ENCODE measurements at places on chromosomes 12 and 14.

GRCh38 chr12:10783252-10783651 is 19.2 kb downstream of the TAS2R7 start:
- DNase-seq = no peak

GRCh38 chr12:67370979-67371378 is 101.8 kb downstream of the CAND1 start:
- DNase-seq = no peak

DNA sequence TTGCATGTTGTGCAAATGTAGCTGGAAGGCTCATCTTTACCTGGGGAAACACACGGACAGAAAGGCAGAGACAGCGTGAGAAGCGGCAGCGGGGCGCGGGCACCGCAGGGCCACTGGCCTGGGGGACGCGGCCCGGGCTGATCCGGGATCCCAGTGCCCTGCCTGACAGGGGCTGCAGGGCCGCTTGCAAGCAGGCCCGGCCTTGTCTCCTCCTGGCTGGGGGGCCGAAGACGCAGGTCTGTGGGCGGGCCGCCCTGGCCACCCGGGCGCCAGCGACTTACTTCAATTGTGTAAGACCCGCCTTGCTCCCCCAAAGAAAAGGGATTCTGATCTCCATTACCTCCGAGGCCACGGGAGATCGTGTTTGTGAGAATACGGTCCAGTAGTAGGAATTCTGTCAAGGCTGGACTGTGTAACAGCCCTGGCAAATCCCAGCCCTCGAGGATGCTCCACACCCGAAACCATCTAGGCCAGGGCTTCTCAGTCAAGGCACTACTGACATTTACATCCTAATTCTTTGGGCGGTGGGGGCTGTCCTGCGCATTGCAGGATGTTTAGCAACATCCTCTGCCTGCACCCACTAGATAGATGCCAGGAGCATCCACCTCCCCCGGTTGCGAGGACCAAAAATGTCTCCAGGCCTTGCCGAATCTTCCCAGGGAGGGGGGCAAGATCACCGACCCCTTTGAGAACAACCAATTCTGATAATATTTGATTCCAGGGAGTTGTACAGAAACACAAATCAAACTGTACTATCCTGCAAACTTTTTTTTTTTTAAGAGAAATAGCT is 95.6 kb downstream of the BCL11B start:
- no peak for DNase-seq

GRCh38 chr14:99121319-99121875 is 150.6 kb downstream of the BCL11B start:
- DNase-seq = no peak

- no peak for DNase-seq
Measured at GRCh38 chr12:62854024-62854423, 80.9 kb downstream of the PPM1H start.

DNA sequence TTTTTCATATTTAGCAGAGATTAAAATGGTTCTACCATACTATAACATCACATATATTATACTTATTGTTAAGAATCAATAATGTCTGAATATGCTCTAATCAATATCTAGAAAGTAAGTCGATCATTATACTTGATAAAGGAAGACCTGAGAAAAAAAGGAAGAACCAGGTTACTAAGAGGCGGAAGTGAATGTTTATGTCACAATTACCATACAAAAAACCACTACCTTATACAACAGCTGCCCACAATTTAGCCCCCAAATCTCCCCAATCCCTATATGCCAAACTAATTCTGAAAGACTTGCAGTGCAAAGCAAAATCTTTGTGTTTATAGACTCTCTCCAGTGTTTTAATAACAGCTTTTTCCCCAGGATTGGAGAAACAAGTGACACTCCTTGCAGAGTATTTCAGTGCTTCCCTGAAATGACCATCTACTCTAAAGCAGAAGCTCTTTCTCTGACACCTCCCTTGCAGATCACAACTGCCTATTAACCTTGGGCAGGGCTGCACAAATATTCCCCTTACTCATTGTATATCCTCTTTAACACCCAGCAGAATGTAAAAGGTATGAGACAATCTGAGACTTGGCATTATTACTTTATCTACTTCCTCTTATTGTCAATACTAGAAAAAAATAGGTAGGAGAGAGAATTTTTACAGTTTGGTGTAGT is 12.7 kb upstream of the SLC2A3 start:
- DNase-seq = no peak

DNA sequence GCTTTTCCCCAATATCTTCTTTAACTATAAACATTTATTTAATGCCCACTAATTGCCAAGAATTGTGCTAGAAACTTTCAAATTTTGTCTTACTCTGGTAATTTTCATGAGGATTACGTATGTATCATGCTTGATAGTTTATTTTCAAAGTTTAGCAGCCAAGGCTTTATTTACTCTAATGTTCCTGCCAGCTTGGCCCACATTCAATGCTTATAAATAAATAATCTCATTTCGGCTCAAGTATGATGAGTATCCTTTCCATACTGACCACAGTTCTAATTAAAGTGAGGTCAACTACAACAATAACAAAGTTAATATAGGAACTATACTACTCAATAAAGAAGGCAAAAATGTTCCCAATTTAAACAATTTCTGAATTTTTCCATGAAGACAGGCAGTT is 259.2 kb downstream of the MED13L start:
- DNase-seq = no peak

DNA sequence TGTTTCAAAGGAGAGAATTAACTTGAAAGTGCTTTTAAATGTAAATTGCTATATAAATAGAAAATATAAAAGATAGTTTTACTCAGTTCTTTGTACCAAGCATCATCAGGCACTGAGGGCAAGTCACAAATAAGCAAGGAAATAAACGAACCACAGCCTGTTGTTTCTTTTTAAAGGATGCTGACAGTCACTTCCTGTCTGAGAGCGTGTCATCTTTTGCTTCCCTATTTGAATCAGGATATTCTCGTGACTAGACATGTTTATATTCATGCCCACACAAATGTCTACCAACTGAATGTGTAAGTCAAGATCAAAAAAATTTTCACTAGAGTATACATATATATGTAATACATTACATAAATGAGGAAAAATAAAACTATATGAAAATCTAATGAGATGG is 31.4 kb upstream of the SLC2A13 start:
- no peak for DNase-seq

DNA sequence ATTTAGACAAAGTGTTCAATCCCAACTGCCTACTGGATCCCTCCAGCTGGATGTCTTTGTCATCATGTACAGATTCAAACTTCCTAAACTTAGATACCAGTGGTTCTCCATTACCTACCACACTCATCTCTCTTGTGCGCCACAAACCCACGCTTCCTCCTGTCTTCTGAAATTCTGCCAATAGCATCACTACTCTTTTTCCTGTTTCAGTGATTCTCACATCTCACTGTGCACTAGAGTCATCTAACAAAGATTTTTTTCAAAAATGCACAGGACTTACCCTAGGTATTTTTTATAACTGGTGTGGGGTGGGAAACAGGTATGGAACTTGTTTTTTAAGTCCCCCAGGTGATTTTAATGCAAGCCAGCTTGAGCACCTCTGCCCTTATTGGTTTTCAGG is 5.9 kb downstream of the PSMB5 start:
- DNase-seq = no peak

GRCh38 chr14:76181546-76181945 is 29.8 kb downstream of the GPATCH2L start:
- DNase-seq = no peak

DNA sequence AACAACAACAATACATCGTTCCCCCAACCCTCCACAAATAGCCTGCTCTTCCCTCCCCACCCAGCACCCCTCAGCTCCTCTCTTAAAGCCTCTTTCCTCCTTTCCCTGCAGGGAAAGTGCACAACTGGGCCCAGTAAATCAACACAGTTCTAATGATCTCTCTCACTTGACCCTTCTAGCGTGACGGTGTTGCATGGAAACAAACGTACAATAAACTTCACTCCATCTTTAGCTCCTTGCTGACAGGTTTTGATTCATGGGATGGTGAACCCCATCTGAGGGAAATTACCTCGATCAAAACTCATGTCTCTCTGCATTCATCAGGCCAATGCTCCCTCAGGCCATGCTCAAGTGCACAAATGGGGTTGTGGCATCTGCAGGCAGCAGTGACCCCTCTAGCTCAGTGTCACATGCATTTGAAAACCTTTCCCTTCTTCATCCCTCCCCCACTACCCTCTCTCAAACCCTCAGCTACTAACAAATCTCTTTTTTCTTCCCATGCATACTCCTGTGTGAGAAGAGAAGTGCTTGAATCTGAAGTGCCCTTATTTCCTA is 22.9 kb downstream of the GDF11 start:
- no peak for DNase-seq

DNA sequence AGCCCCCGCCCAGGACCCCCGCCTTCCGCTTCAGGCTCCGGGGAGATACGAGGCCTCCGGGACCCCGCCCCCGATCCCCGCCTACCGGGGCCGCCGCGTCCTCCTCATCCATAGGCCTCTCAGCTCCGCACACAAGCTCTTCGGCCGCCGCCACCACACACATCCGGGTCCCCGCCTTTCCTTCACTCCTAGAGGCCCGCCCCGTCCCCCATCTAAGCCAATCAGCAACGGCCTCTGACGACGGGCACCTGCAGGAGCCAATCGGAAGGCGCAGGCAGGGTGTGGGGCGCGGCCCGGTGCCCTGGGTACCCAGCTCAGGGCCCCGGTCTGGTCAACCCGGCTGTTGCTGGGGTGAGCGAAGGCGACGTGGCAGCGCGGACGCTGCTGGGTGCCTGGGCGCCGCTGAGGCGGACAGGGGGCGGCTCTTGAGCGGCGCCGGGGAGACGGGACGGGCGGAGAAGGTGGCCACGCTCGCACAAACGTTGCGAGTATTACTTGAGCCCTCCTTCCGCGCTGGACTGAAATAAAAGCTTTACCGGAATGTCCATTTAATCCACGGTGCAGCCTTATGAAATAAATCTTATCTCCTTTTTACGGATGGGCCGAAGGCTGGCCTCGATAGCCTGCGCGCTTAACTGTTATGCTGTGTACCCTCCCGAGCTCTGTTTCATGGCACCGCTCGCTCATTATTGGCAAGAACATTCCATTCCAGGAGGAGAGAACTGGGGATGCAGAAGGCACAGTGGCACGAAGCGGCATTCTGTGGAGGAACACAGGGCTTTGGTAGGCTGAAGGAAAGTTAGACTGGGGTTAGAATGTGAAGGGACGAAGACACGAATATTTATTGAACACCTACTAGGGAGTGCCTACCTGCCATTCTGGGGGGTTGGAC is at the start of gene SPRYD3:
Gene SPRYD3, minus strand, starts transcription at position 165 of the 892 bp plus-strand sequence. Its CDS starts 57 bp downstream, at position 108.
- peak; percentile 90 for DNase-seq

DNA sequence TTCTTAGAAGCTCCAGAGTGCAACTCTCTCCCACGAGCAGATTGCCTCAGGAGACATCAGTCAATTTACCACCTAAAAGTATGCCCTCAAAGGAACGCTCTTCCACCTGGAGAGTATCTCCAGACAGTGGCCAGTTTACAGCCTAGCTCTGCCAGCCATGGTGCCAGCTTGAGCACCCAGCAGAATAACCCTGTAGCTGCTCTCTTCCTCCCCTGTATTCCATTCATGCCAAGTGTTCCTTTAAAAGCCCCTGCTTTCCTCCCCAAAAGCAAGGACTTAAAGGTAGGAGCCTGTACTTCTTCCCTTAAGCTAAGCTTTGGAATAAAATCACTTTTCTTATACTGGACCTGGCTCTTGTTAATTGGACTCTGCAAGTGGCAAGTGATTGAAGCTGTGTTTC is 245.4 kb upstream of the TMEM132C start:
- DNase-seq = no peak

DNA sequence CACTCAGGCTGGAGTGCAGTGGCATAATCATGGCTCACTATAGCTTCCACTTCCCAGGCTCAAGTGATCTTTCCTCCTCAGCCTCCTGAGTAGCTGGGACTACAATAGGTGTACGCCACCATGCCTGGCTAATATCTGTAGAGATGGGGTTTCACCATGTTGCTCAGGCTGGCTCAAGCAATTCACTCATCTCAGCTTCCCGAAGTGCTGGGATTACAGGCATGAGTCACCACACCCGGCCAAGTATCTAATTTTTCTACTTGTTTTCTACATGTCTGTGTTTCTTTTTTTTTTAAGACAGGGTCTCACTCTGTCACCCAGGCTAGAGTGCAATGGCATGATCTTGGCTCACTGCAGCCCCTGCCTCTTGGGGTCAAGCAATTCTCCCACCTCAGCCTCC is 119.7 kb upstream of the MED13L start:
- no peak for DNase-seq

DNA sequence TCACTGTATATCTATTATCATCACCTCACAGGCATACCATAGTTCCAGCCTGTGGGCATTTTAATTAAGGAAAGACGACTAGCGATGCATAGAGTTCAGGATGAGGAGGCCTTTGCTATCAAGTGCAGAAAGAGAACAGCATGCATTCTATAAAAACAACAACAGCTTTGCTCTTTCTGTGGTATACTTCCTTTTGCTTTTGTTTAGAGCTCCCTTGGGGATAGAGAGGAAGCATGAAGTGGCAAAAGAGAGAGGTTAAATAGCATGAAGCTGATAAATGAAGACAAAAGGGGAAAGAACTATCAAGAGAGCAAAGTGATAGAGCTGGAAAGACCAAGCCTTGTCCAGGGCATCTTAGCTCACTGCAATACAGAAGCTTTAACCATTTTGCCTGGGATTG is 23.5 kb downstream of the IFNG-AS1 start:
- DNase-seq = no peak

GRCh38 chr12:50839042-50839441 is 3.7 kb upstream of the TMPRSS12 start:
- DNase-seq = no peak

- no peak for DNase-seq
Measured at GRCh38 chr12:124544311-124544970, 23.0 kb downstream of the NCOR2 start.

- peak; percentile 13 for DNase-seq
Measured at GRCh38 chr14:31270196-31270772, 62.7 kb upstream of the HECTD1 start.

DNA sequence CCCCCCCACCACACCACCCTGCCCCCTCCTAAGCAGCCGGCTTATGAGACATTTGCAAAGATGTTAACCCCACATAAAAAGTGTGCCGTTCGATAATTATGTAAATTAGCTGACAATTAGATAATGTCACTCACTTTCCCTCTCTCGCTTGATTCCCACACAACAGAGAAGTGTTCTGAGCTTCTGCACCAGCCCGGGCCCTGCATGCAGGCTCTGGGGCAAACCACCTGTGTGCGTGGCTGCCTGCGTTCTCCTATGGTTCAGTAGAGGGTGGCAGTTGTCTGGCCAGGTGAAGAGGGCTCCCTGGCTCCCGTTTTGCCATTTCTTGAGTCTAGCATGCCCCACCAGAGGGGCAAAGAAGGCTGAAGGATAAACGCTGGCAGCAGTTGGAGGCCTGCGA is 68.0 kb downstream of the NRXN3 start:
- DNase-seq = no peak

GRCh38 chr14:91883753-91884152 is 16.4 kb upstream of the TC2N start:
- no peak for DNase-seq

GRCh38 chr14:22565391-22565945 is 23.6 kb downstream of the DAD1 start:
- no peak for DNase-seq

DNA sequence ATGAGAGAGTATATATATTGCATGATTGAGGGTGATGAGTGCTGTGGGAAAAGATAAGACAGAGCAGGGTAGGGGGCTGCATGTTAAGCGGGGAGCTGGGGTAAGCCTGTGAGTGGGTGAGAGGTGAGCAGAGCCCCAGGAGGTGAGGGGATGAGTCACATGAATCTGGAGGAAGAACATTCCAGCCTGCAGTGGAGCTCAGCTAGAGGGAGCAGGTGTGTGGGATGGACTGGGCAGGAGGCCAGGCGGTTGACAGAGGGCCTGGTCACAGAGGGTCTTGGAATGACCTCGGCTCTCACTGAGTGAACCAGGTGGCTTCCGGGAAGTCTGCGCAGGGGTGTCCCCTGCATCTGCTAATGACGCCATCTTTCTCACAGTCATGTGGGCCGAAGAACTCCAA is 44.4 kb downstream of the GIT2 start:
- DNase-seq = no peak
